Right atrium auricular region (tissue), 2 donors: ENCODE measurements at places on chromosomes 1 and 21. TPM values are rescaled to one million over a fixed set of nuclear protein-coding genes. Genes with fewer than 3 reads are reported as not detected.

- no peak for DNase-seq
Measured at GRCh38 chr1:35845766-35846165, 37.2 kb upstream of the AGO1 start.

GRCh38 chr1:119948342-119949214 is 52.3 kb upstream of the ADAM30 start:
- peak; percentile 83 for DNase-seq

DNA sequence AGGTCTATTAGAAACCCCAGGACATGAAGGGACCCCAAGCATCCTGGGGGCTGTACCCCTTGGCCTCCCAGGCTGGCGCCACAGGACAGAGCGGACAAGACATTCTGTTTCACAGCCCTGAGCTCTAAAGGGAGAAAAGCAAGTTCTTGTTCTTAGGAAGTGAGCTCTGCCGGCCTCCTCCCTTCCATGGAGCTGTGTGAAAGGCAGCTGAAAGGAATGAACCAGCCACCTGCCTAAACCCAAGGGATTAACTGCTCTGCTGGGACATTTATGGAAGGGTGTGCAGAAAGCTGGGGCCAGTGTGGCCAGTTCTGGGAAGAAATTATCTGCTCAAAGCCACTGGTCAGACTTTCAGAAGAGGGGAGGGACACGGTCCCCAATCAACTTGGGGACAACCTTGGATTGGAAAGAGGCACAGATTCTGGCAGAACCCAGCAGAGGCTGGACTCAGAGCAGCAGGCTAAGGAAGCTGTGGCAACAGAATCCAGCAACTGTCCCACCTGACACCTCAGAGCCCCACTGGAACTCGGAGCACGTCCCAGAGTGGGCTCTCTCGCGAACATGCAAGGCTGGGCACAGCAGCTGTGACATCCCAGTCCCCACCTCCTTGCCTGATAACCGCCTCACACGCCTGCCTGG is 2.1 kb downstream of the KLHL21 start:
- DNase-seq, result no peak

GRCh38 chr1:15100121-15100879 is 53.2 kb upstream of the TMEM51 start:
- no peak for DNase-seq

DNA sequence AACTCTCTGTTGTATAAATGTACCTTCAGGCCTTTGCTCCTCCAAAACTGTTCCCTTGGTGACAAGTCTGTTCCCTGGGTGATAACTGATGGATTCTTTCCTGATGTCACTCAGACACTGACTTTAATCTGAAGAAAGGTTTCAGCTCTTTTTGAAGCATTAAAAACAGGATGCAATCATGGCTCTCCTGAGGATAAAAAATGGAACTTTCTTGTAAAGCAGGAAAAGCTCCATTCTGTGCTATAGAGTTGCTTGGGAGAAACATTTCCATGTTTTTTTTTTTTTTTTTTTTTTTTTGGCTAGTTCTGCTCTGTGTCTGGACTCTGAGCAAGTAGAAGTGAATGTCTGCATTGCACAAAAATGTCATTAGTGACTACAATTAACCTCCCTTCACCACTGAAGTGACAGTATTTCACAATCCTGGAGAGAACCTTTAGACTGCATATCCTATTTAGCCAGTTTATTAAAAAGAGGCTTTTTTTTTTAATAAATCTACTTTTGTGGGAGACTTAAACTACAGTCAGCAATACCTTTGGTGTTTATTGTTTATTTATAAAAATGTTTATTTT is 101.7 kb upstream of the PRMT6 start:
- DNase-seq, result no peak

- DNase-seq, result no peak
Measured at GRCh38 chr1:207097871-207098324, 6.1 kb upstream of the C4BPA start.

The CFHR1 gene
- not detected for total RNA-seq

The SLC19A1 gene
- 2.2 TPM for total RNA-seq
